Activated CD4-positive, alpha-beta T cell treated with anti-CD3 and anti-CD28 coated beads, Interleukin-2, amount 50 U/mL, for 4 hours (primary cell): ENCODE measurements at places on chromosomes 7 and 10.

DNA sequence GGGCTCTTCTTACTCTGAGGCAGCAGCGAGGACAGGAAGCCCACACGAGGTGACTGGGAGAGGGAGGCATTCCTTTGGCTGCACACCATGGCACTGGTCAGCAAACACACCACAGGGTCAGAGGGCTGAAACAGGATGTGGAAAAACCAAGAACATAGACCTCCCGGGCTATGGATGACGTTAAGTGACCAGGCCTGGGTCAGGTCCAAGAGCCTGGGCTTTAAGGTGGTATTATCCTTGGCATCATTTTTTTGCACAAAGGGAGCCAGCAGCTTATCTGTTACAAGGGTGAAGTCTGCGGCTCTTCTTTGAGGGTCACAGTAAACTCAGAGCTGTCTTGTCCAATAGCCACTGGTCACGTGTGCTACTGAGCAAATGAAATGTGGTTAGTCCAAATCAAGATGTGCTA lies 7.0 kb downstream of the WDR91 start:
- no peak for DNase-seq

DNA sequence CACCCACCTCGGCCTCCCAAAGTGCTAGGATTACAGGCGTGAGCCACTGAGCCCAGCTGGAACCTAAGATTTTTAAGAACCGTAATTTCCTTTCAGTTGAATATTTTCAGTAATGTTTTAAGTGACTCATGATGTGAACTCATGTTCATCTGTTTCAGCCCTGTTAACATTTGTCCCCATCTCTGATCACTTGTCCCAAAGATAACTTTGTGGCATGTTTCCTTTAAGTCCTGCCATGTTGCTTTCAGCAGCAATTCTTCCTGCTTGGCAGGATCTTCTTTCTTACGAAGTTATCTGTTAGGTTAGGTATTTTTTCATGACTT lies 19.3 kb downstream of the ZRANB1 start:
- DNase-seq: no peak

- no peak for DNase-seq
Measured at GRCh38 chr10:122702275-122702674, 2.6 kb upstream of the C10orf120 start.

- no peak for DNase-seq
Measured at GRCh38 chr10:14296065-14296709, 34.5 kb downstream of the FRMD4A start.

DNA sequence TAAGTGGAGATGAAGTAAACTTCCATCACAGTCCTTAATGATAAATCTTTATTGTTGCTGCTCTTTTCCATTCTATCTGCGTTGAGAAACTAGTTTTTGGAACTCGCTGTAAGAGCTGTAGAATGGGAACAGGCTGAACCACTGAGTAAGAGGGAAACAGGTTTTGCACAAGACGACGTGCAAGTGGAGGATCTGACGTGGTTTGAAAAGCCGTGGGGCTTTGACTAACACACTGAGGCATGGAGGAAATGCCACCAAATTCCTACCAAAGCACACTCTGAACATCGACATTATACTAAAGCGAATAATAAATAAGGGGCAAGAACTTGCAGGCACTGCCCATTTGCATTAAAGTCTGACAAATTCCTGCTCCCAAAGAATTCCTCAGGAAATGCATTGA lies 160.6 kb downstream of the KLF6 start:
- no peak for DNase-seq

- DNase-seq: no peak
Measured at GRCh38 chr7:30437823-30438574, 40.6 kb downstream of the NOD1 start.
